CD4-positive, alpha-beta memory T cell (primary cell): ENCODE measurements at places on chromosomes 2 and 18.

- DNase-seq, result peak; percentile 92
These were observed 125.6 kb downstream of the PLB1 start for GRCh38 chr2:28621172-28622100.

GRCh38 chr2:11558214-11558886 lies 24.5 kb downstream of the GREB1 start:
- DNase-seq, result no peak

DNA sequence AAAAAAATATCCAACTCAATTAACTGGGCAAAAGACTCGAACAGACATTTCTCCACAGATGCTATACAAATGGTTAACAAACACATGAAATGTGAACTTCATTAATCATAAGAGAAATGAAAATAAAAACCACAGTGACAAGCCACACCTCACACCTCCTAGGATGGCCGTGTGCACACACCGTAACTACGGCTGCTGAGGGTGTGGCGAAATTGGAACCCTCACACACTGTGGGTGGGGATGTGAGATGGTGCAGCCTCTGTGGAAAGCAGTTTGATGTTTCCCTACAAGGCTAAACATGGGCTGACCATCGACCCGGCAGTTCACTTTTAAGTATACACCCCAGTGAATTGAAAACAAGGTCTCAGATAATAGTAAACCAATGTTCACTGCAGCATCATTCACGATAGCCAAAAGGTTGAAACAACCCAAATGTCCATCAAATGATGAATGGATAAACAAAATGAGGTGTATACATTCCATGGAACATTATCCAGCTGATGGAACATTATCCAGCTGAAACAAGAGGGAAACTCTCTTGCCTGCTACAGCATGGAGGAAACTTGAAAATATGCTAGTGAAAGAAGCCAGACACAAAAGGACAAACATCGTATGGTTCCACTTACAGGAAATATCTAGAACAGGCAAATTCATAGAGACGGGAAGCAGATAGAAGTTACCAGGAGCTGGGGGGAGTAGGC lies 32.2 kb downstream of the ZAP70 start:
- DNase-seq, result peak; percentile 43

DNA sequence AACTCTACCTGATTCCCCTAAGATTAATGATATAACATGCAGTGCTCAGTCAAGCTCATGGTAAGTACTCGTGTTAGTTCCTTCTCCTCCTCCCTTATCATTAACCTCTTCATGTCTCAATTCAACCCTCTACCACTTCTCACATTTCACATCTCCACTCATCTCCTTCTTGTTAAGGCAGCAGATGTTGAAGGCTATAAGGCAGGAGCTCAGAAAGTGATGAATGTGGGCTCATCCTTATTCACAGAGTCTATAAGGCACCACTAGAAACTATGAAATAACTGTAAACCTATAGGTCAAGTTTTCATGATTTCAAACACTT lies 56.0 kb downstream of the CLHC1 start:
- no peak for DNase-seq

GRCh38 chr2:171244970-171245782 lies 84.5 kb upstream of the TLK1 start:
- DNase-seq, result no peak

DNA sequence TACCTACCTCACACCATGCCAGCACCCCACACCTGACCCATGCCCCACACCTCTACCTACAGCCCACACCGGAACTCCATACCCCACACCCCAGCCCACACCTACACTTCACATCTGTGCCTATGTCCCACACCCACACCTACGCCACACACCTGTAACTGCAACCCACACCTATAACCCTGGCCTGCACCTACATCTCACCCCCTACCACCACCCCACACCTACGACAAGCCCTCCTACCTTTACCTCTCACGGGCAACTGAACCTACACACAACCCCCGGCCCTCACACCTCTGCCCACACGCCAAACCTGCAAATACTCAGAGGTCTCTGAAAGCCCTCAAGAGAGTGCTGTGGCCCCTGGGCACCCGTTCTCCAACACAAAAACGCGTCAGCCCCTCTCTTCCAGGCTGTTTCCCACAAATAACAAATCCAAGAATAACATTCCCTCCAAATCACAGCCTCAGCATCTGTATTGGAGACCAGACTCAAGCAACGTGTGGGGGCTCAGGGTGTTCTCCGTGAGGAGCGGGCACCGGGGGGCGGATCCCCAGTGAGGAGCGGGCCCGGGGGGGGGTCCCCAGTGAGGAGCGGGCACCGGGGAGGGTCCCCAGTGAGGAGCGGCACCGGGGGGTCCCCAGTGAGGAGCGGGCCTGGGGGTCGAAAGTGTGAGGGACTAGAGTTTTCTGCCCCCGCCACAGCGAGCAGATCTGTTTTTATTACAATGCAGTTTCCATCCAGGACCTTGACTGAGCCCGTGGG lies 33.4 kb downstream of the SLC66A2 start:
- DNase-seq, result no peak

DNA sequence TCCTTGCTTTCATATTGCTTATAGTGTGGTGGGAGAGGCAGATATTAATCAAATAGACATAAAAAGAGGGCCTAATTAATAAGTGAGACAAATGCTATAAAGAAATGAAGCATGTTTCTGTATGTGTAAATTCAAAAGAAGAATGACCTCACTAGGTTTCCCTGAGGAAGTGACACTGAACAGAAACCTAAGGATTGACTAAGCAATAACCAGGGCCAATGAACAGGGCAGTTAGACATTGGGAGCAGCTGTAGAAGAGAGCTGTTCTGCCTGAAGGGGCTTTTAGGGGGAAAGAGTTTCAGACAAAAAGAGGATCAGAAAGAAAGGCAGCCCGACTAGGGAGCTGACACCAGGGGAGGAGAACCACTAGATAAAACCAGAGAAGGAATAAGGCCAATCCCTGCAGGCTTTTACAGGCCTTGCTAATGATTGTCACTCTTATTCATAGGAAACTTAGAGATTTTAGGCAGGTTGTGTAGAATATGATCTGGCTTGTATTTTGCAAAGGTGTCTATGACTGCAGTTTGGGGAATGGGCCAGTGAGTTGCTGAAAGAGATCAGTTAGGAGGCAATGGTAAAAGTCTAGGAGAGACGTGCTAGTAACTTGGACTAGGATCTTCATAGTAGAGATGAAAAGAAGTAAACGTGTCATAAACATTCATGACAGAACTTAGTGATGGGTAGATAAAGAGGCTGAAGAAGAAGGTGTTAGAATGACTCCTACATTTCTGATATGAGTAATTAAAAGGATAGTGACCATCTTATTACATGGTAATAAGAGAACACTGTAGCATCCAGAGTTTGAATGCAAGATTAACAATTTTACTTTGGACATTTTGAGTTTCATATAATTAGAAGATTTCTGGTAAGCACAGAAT lies 26.8 kb upstream of the NABP1 start:
- DNase-seq, result no peak

DNA sequence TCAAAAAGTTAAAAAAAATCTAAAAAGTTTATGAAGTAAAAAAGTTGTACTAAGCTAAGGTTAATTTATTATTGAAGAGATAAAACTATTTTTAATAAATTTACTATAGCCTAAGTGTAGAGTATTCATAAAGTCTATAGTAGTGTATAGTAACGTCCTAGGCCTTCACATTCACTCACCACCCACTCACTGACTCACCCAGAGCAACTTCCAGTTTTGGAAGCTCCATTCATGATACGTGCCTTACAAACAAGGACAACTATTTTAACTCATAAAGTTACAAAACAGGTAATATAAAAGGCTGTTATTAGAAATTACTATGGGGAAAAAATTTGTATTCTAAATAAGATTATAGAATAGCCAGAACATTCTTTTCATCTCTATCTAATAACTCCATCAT lies 158.9 kb upstream of the FN1 start:
- no peak for DNase-seq

DNA sequence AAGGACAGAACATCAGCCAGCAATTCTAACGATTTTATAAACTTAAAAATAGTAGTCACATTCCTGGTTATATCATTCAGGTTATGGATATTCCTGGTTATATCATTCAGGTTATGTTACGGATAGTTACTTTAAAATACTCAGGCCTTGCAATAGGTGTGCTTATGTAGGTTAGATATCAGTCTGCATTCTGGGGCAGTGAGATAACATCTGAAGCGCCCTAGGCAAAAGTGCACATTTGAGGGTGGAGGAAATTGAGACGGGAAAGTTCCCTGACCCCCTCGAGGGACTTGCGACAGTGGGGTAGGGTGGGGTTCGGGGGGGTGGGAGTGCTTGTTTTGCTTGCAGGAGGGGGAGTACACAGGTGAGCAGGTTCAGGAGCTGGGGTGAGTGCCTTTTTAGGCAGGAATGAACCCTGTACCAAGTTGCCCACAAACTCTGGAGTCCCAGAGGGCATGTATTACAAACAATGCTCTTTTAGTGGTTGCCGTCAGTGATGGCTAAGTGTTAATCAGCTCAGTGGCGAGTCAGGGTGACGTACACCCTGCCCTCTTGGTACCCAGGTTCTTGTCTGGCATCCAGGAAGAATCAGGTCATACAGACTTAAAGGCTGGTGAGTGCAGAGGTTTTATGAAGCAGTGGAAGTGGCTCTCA lies 31.8 kb downstream of the CREG2 start:
- DNase-seq, result no peak

DNA sequence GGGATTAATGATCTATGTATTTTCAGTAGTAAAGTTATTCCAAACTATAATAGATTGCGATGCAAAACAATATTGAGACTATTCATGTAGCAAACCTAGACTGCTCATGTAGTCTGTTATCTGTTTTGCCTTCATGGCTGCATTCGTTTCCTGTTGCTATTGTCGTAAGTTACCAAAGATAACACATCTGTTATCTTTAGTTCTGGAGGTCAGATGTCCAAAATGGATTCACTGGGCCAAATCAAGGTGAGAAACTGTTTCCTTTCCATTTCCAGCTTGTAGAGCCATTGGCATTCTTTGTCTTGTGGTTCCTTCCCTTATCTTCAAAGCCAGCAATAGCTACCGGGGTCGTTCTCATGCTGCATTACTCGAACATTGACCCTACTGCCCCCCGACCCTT lies 20.9 kb downstream of the ITGAV start:
- no peak for DNase-seq

DNA sequence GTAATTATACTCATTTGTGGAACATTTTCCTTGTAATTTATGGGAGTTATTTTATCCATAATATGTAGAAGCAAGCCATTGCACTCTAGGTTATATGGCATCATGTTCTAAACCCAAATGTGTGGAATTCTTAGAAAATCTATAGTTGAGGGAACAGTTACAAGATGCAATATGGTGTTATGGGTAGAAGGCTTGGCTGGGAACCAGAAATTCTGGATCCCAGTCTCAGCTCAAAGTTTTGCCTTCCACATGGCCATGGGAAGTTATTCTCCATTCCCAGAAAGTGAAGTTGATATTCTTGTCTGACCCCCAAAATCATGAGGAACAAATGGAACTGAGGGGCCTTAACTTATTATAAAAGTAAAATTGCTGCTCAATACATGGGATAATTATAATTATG lies 38.0 kb downstream of the KIF5C start:
- DNase-seq, result no peak

DNA sequence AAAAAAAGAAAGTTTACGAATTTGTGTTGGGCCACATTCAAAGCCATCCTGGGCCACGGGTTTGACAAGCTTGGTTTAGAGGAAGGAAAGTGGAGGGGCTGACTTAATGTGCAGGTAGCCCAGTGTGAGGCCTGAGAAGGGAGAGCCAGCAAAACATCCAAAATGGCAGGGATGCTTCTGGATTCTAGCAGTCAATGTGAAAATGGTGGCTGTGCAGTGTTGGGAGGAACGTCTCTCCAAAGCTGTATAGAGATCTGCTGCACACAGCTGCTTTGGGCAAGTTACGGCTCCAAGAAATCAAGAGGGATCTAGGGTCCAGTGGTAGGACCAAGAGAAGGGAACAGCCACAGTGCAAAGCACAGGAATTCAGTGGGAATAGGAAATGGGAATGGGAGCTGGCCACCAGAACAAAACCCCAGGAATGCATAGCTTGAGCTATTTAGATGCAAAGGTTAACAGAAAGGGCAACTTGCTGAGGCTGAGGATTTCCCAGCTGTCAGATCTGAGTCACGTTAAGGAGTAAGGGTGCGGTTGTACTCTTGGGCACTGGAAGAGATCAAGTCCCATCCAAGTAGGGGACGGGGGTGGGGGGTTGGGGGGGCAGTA lies 70.6 kb downstream of the B3GNT2 start:
- no peak for DNase-seq

DNA sequence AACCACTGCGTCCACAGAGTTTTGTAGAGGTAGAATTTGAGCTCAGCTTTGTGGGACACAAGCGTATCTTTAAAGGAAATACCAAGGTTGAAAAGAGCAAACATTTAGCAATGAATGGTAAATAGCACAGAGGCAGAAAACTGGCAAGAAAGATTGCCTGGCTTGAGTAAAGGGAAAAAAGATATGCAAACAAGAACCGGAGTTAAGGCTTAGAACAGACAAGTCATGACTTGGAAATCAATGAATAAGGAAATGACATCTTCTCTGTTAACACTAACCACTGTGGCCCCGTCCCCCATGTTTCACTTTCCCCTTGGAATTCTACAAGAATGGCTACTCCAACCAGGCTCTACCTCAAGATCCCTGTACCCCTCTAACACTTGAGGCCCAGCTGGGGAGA lies 3.8 kb downstream of the STAM2 start:
- DNase-seq, result no peak

- no peak for DNase-seq
These were observed 156.6 kb downstream of the TANC1 start for GRCh38 chr2:159124931-159125467.

DNA sequence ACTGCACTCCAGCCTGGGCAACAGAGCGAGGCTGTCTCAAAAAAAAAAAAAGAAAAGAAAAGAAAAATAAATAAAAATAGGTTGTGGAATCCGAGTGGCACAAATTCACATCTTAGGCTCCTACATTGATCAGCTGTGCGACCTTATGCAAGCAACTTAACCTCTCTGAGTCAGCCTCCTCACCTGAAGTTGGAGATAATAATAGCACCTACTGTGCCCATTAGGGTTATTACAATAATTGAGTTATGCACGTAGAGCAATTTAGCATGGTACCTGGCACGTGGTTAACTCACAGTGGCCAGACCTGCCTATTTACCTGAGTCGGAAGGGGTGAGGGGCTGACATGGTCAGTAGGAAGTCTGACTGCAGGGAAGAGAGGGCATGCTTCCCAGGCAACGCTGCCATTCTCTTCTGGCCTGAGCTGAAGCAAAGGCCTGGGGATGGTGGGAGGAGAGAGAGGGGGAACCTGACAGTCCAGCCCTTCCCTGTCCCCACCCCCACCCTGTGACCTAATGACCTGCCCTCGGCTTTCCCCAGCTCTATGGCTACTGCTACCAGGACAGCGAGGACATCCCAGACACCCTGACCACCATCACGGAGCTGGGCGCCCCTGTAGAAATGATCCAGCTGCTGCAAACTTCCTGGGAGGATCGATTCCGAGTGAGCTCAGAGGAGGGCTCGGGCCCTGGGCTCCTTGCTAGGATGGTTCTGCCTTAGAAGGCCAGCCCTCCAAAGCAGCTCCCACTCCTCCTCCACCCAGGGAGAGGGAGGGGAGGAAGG lies 5.1 kb downstream of the PKDCC start:
- no peak for DNase-seq

DNA sequence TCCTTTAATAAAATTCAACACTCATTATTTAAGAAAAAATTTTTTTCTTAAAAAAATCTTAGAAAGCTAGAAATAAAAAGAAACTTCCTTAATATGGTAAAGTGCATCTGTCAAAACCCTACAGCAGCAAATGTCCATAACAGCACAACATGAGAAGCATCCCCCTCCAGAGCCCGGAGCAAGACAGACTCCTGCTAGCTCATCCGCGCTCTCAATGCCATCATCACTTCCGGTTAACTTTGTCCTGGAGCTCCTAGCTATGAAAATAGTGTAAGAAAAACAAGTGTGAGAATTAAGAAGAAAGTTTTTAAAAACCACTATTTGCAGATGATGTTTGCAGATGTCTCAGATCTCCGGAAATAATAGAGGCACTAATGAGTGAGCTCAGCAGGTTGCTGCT lies 103.1 kb downstream of the TEX51 start:
- no peak for DNase-seq
